Mesendoderm (in vitro differentiated cells): ENCODE measurements at places on chromosomes 16 and 17.

- H3K27ac ChIP-seq = no peak overlapping the region
- H3K4me1 ChIP-seq = no peaks in the 10 kb centered on the region
- no peak overlapping the region for H3K4me3 ChIP-seq
- DNase-seq = no peak
- peaks cover 7% of the 10 kb centered on the region for H3K36me3 ChIP-seq
These were observed 25.3 kb downstream of the BFAR start for GRCh38 chr16:14658063-14658462.

GRCh38 chr17:13429201-13429600 lies 172.5 kb downstream of the HS3ST3A1 start:
- DNase-seq = peak; percentile 12
- no peaks in the 10 kb centered on the region for H3K27me3 ChIP-seq
- no peaks in the 10 kb centered on the region for H3K4me1 ChIP-seq
- H3K27ac ChIP-seq = no peak overlapping the region
- no peak overlapping the region for H3K4me3 ChIP-seq
- H3K36me3 ChIP-seq = no peaks in the 10 kb centered on the region

- H3K27me3 ChIP-seq = no peaks in the 10 kb centered on the region
- H3K4me3 ChIP-seq = no peak overlapping the region
- no peak overlapping the region for H3K27ac ChIP-seq
- H3K36me3 ChIP-seq = no peaks in the 10 kb centered on the region
- DNase-seq = no peak
These were observed 28.3 kb upstream of the APPBP2 start for GRCh38 chr17:60554377-60554788.

DNA sequence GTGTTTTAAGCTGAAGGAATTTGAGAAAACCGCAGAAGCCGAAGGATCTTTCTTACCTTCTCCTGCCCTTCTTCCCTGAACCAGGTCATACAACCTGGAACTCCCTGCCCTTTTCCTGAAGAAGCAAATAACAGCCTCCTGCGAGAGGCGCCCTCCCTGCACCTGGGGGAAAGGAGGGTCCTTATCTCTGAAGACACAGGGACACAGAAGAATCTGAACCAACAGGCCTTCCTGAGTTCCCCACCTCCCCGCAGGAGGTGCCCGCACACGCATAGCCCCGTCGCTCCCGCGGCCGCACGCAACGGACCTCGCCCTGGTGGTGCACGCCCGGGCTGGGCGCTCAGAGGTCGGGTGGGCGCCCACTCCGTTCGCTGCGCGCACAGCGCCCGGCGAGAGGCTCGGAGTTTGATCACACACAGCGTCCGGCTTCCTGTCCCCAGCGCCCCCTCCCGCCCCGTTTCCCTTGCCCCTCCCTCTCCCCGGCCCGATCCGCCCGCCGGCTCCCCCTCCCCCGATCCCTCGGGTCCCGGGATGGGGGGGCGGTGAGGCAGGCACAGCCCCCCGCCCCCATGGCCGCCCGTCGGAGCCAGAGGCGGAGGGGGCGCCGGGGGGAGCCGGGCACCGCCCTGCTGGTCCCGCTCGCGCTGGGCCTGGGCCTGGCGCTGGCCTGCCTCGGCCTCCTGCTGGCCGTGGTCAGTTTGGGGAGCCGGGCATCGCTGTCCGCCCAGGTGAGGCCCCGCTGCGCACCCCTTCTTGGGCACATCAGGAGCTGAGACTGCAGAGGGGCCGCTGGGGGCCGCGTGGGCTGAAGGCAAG lies at the start of gene TNFSF12:
TNFSF12 (plus strand) TSS at position 474 of the 816 bp plus-strand sequence; CDS start at position 570, 96 bp downstream.
- H3K4me3 ChIP-seq = peak within 1 kb of the TSS; percentile 61
- no peaks in the 10 kb centered on the region for H3K4me1 ChIP-seq
- no peak within 1 kb of the TSS for H3K27ac ChIP-seq
- DNase-seq = peak; percentile 44

GRCh38 chr17:58028578-58028977 lies 21.5 kb upstream of the SRSF1 start:
- DNase-seq = no peak
- H3K4me3 ChIP-seq = no peak overlapping the region
- H3K27ac ChIP-seq = no peak overlapping the region
- H3K4me1 ChIP-seq = peaks cover 2% of the 10 kb centered on the region

DNA sequence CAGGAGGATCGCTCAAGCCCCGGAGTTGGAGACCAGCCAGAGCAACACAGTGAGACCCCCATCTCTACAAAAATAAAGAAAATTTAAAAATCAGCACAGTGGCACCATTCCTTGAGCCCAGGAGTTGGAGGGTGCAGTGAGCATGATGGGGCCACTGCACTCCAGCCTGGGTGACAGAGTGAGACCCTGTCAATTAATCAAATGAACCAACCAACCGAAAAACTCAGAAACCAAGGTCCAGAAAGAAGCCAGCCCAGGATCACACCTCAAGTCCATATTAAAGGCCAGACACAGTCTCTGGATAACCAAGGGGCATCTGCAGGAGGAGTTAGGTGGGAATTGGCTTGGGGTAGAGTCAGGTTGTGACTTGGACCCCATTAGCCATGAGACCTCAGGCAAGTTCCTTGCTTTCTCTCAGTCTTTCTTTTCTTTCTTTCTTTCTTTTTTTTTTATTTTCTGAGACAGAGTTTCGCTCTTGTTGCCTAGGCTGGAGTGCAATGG lies 2.4 kb downstream of the HSD17B1 start:
- H3K36me3 ChIP-seq = no peaks in the 10 kb centered on the region
- peak overlapping the region; percentile 63 for H3K4me3 ChIP-seq
- H3K27ac ChIP-seq = peak overlapping the region; percentile 83
- peaks cover 2% of the 10 kb centered on the region for H3K4me1 ChIP-seq

DNA sequence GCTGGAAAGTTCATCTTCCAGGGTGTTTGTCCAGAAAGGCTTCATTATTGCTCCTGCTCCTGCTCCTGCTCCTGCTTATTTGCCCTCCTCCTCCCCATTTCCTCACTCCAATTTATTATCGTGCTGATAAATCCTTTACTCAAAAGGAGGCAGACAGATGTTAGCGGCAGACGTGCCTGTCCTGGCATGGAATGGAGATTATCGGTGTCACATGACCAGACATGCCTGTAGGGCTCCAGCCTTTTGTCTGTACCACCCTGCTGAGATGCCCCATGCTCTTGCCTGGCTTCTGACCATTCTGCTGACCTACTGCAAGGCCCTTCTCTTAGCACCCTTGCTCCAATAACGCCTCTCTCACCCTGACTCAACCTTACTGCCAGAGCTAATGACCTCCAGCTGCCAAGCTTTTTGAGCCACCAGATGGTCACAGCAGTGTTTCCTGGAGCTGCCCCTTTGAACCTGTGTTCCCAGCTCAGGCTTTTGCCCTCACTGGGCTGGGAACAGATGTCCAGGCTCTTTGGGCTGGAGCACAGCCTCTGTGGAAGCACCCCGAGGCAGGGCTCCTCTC lies 12.8 kb downstream of the DNAH9 start:
- H3K36me3 ChIP-seq = no peaks in the 10 kb centered on the region
- DNase-seq = peak; percentile 82
- no peak overlapping the region for H3K27ac ChIP-seq
- no peaks in the 10 kb centered on the region for H3K27me3 ChIP-seq
- no peak overlapping the region for H3K4me3 ChIP-seq
- H3K4me1 ChIP-seq = no peaks in the 10 kb centered on the region

GRCh38 chr17:42174126-42174783 lies 6.7 kb downstream of the KCNH4 start:
- DNase-seq = no peak
- no peaks in the 10 kb centered on the region for H3K4me1 ChIP-seq

DNA sequence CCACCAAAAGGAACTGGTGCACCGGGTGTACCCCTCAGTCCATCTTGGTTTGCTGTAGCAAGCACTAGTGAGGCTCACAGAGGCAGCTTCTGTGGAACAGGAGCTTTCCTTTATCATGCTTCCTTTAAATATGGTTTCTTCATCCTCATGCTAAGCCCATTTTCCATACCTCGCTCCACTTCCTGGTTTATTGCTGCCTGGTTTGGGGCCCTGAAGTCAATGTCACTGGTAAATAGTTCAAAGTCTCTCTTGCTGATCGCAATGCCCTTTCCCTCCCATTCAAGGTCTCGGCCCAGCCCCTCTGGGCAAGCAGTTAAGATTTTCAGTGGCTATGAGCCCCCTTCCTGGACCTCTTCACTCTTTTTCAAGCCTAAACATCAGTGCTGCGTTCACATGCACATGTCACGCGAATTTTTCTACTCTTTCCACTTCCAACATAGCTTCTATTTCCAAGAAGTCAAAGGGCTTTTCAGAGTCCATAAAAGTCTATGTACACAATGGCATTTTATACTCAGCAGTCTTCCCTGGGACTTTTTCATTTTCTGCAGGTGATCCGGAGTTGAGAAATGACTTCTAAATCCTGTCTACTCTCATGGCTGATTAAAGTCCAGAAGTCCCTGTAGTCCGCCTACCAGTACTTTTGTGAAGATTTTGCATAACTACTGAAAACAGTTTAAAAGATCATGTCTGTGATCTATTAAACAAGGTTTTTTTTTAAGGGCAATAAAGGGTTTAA lies 323.8 kb upstream of the ZFHX3 start:
- no peak for DNase-seq
- no peak overlapping the region for H3K27ac ChIP-seq
- no peaks in the 10 kb centered on the region for H3K27me3 ChIP-seq

- no peaks in the 10 kb centered on the region for H3K27me3 ChIP-seq
- H3K4me1 ChIP-seq = no peaks in the 10 kb centered on the region
- H3K27ac ChIP-seq = no peak overlapping the region
- H3K36me3 ChIP-seq = no peaks in the 10 kb centered on the region
- no peak for DNase-seq
These were observed 4.0 kb downstream of the CDH15 start for GRCh38 chr16:89175280-89176146.

GRCh38 chr17:5209396-5209795 lies 17.7 kb upstream of the ZNF594 start:
- DNase-seq = no peak
- no peak overlapping the region for H3K4me3 ChIP-seq
- no peaks in the 10 kb centered on the region for H3K4me1 ChIP-seq
- H3K27me3 ChIP-seq = no peaks in the 10 kb centered on the region
- H3K36me3 ChIP-seq = no peaks in the 10 kb centered on the region

DNA sequence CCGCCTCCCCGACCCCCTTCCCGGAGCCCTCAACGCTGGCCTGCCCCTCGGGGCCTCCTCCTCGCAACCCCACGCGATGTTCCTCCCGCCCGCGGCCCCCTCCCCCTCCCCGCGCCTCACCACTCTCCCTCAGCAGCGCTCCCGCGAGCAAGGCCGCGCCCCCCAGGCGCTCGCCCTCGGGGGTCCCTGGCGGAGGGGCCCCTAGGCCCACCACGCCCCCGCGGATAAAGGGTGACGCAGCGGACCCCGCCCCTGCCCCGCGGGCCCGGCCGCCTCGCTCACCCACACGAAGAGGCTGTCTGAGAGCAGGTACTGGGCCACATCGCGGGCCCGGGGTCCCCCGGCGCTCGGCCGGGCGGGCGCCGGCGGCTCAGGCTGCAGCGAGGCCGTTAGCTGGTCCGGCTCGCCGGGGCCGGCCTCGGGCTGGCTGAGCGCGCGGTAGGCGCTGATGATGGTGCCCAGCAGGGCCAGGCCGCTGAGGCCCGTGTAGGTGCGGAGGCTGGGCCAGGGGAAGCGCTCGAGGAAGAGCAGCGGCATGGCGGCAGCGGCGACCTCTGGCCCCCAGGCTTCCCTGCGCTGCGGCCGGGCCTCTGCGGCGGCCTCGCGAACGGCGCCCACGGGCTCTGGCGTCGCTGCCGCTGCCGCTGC lies 430 bp downstream of the AMFR start:
- DNase-seq = peak; percentile 61
- H3K27ac ChIP-seq = peak overlapping the region; percentile 87
- peak overlapping the region; percentile 79 for H3K4me3 ChIP-seq
- H3K36me3 ChIP-seq = no peaks in the 10 kb centered on the region
- no peaks in the 10 kb centered on the region for H3K27me3 ChIP-seq

- no peaks in the 10 kb centered on the region for H3K36me3 ChIP-seq
- no peak overlapping the region for H3K27ac ChIP-seq
- no peaks in the 10 kb centered on the region for H3K4me1 ChIP-seq
- H3K4me3 ChIP-seq = no peak overlapping the region
- no peak for DNase-seq
These were observed 41.8 kb downstream of the NOL11 start for GRCh38 chr17:67759355-67760171.

DNA sequence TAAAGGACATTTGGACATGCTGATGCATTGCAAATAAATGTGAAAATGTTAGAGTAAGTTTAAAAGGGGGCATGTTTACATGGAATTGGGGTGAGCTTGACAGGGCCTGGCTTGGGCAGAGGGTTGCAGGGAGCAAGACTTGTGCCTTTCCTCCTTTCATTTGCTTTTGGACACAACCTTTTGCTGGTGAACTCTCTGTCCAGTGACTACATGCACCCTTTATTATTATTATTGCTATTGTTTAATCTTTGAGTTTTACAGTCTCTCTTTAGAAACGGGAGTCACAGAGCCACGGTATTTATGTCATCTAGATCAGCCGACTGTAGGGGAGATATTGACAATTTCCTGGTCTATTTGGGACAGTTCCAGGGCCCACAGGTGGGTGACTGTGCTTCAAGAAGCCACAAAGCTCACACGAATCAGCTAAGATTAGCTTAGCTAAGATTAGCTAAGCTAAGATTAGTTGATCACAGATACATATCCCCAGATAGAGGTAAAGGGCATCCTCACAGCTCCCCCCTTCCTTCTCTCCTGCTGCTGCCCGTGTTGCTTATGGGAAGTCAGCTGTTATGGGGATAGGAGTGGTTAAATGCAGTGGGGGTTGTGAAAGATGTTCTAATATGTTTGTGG lies 28.9 kb upstream of the ETV4 start:
- no peak overlapping the region for H3K27ac ChIP-seq
- H3K4me3 ChIP-seq = no peak overlapping the region
- DNase-seq = no peak
- H3K4me1 ChIP-seq = peaks cover 1% of the 10 kb centered on the region
- no peaks in the 10 kb centered on the region for H3K36me3 ChIP-seq

DNA sequence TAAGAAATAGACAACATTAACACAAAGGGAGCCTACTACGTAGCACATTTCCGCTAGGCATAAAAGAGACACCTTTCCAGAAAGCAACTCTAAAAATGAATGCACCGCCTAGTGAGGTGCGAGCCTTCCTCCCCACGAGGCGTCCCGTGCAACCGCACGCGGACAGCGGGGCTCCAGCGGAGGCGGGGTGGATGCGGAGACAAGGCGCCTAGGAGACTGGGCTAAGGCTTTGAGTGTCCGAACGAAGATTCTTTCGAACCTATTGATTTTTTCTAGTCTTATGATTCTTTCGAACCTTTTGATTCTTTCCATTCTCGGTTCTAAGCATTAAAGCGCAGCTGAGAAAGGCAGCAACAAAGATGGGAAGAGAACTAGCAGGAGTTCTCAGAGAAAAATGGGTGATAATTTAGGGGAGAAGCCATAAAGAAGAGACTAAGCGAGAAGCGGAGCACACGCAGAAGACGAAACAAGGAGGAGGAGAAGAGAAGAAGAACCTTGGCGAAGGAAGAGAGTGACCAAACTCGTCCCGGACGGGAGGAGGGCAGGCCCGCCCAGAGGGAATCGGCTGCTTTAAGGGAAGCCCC lies 394 bp upstream of the CPD start:
- H3K4me1 ChIP-seq = peaks cover 9% of the 10 kb centered on the region
- peak overlapping the region; percentile 50 for H3K4me3 ChIP-seq
- H3K27me3 ChIP-seq = no peaks in the 10 kb centered on the region
- peak; percentile 45 for DNase-seq

- no peaks in the 10 kb centered on the region for H3K4me1 ChIP-seq
- H3K27ac ChIP-seq = no peak overlapping the region
- no peak for DNase-seq
- H3K4me3 ChIP-seq = no peak overlapping the region
- no peaks in the 10 kb centered on the region for H3K36me3 ChIP-seq
These were observed 82.6 kb downstream of the C16orf78 start for GRCh38 chr16:49455991-49456745.
